ENCODE measurements at places on chromosomes 4 and X.

GRCh38 chrX:100085846-100086245 lies 324.2 kb downstream of the PCDH19 start:
- no peak for DNase-seq

DNA sequence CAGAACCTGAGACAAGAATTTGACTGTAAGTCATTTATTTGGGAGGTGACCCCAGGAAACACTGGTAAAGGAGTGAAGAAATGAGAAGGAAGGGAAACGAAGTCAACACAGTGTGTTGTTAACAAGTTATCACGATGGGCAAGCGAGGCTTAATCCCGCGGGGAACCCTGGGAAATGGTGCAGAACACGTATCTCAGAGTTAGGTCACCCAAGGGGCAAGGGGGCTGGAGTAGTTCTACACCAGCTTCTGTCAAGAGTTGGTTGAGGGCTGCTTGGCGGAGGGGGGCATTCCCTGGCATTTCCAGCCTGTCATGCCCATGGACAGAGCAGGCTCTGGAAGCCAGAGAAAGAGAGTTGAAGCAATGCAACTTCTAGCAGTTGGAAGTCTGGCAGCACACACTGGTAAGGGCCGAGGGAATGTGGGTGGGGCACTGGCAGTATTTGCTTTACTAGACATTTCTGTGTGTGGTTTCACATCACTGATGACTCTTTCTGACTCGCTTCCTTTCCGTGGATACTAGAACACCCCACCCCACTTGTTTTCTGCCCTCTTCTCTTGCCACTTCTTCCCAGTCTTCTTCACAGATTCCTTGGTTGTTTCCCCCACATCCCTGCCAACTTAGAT lies 52.2 kb upstream of the ADGRG2 start:
- DNase-seq = no peak

DNA sequence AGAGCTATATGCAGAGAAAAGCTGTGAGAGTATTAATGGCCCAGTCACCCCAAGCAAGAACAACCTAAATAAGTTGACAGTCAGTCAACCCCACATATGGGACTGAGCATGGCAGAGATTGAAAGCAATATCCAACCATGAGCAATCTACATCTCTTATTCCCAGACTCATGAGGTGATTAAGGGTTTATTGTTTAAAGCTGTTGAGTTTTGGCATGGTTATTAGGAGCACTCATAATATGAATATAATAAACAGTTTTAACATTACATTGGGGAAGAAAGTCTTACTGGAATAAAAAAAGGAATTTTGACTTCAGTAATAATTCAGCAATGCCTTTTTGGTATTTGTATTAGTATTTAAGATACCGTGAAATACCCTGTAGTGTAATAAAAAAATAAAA lies 1627.4 kb downstream of the STIM2 start:
- no peak for DNase-seq

DNA sequence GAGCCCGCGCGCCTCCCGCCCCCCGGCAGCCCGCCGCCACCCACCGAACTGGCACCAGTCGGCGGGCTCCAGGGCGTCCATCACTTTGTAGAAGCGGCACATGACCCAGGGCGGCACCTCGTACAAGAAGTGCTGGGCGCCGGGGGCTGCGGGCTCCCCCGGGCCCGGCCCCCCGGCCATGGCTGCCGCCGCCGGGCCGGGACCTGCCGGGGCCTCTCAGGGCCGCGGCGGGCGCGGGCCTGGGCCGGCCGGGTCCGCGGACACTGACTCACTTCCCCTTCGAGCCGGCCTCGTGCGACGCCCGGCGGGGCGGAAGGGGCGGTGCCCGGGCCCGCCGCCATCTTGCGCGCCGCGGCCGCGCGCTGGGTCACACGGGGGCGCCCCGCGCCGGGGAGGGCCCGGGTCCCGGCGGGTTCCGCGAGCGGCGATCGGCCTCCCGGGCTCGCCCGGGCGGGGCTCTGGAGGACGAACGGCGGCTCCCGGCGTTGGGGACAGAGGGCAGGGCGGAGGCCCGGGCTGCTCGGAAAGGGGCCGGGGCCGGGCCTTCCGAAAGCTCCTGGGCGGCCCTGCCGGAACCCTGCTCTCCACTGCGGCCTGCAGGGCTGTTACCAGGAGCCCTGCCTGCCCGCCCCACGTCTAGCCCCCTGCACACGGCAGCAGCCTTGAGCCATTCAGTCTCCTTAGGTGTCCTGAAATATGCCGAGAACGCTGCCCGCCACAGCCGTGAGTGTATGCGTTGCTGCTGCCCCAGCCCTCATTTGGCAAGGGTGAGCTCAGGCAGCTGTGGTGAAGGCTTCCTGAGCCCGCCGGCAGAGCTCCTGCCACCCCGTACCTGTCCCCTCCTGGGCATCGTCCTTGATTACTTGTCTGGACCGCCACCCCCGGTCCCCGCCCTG lies at the start of gene IRAK1:
Gene IRAK1, minus strand, starts transcription at position 270 of the 896 bp plus-strand sequence. Its CDS starts 90 bp downstream, at position 180.
- DNase-seq = peak; percentile 30

GRCh38 chrX:37509349-37509748 lies 62.1 kb upstream of the LANCL3 start:
- DNase-seq = no peak

DNA sequence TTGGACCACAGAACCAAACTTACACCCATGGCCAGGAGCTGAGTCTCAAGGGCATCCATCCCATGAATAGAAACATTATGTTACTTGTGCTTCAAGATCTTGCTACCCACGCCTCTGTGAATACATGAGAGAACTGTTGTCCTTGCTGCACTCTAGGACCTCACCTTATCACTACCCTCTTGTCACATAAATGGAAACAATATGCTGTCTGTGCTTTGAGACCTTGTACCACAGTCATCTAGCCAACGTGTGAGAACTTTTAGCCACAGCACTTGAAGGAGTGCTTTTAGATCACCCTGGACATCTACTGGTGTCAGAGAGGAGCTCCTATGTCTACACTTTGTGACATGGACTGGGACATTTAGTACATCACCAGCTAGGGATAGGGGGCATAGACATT lies 30.7 kb upstream of the HUWE1 start:
- no peak for DNase-seq

DNA sequence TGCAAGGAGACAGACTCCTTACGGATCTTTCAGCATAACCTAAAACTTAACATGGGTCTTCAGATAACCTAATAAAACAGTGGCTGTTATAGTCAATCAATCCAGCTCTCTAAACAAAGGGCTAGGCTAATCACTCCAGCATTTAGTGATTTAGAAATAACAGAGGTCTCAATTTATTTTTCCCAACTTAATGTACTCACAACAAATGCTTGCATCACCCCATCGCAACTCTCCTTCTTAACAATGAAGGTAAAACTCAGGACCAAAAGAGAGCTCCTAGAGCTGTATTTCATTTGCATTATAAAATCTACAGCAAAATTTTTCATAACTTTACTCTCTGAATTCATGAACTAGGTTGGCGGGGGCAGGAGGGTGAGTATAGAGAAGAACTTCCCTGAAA lies 1.1 kb downstream of the LIN54 start:
- DNase-seq = no peak

DNA sequence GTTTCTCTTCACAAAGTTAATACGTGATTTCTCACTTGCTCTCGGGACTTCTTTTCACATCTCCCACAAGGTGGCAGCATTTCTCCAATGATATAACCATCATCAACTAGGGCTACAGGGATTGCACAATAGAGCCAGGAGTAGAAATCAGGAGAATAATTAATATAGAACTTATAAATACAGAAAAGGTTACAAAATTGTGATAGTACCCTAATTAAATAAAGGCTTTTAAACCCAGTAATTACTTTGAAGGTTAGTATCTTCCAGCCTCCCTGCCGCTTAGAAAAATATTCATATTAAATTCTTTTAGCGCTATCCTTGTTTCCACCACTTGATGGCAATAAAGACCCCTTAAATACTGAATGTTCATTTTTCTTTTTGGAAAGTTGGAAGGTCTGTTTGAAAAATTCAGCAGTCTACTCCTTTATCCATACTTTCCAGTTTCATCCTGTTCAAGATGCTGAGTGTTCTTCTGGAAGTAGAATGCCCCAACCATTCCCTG lies 65.8 kb downstream of the RASGEF1B start:
- DNase-seq = peak; percentile 80

- DNase-seq = no peak
Observed at GRCh38 chrX:4930426-4930825, 1217.0 kb upstream of the PRKX start.

GRCh38 chrX:153953892-153954557 lies 9.6 kb upstream of the RENBP start:
- DNase-seq = no peak

DNA sequence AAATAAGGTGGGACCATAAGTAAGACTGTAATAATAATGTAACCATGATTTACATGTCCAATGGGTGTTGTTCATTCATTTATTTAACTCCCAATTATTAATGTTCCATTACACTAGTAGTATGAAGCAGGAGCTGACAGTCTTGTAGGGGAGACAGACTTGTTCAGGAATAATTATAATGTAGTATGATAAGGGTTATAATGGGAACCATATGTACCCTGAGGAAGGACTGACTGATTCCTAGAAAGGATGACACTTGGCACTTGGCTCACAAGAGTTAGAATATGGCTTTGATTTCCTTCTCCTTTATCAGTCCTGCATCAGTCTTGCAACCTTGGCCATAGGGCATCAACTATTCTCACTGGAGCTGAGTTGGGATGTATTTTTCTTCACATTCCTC lies 24.2 kb downstream of the PCDH7 start:
- no peak for DNase-seq

- DNase-seq = no peak
Observed at GRCh38 chr4:4734425-4734824, 125.0 kb upstream of the MSX1 start.

DNA sequence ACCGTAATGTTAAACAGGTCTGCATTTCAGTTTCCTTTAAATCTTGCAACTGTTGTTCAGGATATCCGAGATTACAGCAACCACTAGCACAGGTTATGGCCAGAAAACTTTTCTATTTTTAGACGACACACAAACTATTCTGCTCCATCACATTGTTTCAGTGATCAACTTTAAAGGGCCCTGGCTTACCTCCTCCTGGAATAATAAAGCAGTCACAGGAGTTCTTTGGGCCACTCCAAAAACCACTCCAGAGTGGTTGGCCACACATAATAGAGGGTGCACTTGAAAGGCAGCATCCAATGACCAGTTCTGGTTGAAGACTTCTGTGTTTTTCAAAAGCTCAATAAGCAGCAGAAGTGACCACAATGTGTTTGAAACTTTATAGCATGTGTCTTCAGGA lies 118.9 kb downstream of the RAB28 start:
- DNase-seq = no peak

DNA sequence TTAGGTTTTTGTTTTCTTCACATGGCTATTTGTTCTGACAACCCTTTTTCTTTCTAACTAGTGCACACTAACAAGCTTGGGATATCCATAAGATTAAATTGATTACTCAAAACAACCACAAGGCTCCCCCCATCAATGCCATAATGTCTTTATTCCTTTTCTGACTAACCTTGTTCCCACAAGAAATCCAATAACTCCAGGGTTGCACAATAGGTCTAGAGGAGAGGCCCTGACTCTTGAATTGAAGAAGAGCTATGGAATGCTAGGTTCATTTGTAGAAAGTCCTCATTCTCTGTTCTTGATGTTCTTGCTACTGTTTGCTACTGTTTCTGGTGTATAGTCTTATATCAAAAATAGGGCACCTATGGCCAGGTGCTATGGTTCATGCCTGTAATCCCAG lies 71.0 kb downstream of the PRRG1 start:
- DNase-seq = no peak

DNA sequence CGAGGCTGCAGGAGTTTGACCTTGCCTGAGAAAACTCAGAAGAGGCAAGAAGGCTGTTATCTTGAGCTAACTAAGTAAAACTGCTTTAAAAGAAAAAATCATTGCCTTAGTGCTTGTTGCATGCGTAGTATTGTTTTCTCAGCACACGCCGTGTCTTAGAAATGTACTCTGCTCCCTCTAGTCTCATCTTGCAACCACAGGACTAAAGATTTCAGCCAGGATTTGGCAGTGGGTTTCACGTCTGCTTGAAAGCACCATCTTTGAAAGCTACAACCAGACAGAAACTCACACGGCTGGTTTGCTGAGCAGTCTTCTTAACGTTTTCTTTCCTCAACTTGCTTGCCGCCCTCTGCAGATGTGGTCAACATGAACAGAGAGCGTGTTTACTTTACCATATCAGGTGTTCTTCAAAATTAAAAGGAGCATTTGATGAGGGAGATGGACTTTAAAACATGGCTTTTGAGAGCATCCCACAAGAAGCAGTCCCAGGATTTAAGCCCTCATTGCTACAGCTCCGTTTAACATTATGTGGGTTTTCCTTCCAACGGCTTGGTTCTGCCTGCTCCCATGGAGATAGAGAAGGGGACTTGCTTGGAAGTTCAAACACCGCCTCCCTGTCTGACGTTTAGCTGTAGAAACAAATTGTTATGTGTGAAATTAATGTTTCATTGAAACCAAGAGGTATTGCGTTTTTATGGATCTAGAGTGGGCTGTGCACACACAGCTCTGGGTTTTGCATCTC lies 3.4 kb downstream of the SORCS2 start:
- no peak for DNase-seq

GRCh38 chr4:20538905-20539304 lies 161.4 kb upstream of the PACRGL start:
- no peak for DNase-seq

DNA sequence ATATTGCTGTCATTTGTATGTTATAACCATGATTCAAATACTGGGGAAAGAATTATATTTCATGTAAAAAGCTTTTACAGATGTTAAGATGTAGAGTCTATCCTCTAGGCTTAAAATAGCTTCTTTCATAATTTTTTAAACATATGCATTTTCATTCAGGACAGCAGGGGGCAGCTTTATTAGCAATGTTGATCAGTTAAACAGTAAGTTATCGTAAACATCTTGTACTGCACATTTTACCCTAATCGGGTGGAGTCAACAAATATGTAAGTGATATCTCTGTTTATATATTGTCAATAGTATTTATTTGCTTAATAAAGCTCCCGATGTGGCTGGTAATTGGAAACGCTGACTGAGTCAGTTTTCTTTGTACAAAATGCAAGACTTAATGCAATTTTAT lies 142.5 kb upstream of the MED14 start:
- DNase-seq = peak; percentile 14

GRCh38 chr4:70399319-70399718 lies 1.6 kb downstream of the OPRPN start:
- no peak for DNase-seq

- no peak for DNase-seq
Observed at GRCh38 chr4:147916351-147916750, 184.5 kb downstream of the ARHGAP10 start.
